ENCODE measurements at places on chromosomes 6 and 20.

GRCh38 chr20:38473367-38473795, 738 bp downstream of the RALGAPB start:
- no peak for DNase-seq

DNA sequence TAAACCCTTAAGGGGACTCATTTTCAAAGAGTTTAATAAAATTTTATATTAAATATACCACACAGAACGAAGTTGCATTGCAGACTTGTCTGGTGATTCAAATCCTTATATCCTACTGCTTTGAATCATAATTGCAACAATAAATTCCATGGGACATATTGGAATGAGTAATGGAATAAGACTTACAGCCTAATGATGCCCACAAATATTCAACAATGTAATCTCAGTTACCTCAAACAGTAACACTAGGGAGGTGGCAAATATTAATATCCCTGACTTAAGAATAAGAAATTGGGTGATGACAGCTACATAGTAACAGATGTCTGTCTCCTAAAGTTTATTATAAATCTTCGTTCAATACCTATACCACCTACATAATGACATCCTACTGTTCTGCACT, 52.6 kb downstream of the BMP5 start:
- DNase-seq: no peak

- DNase-seq: no peak
Measured at GRCh38 chr6:168589275-168589674, 148.3 kb downstream of the SMOC2 start.

DNA sequence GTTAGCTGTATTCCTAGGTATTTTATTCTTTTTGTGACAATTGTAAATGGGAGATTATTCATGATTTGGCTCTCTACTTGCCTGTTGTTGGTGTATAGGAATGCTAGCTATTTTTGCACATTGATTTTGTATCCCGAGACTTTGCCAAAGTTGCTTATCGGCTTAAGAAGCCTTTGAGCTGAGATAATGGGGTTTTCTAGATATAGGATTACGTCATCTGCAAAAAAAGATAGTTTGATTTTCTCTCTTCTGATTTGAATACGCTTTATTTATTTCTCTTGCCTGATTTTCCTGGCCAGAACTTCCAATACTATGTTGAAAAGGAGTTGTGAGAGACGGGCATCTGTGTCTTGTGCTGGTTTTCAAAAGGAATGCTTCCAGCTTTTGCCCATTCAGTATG, 163.2 kb upstream of the UST start:
- DNase-seq: no peak

DNA sequence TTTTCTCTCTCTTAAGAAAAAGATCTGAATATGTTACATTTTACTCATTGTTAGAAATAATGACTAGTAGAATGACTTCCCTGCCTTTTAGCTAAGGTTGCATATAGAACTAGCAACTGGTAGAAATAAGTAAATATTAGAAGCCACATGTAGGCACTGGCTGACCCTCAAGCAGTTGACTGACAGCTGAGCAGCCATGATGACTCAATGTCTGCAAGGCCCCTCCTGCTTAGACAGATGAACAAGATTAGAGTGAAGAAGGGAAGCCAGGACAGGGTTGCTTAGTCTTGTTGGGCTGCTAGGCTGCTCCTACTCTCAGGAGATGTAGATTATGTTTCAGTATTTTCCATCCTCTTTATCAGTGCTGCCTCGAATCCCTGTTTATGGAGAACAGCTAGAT, 6.5 kb downstream of the MEP1A start:
- DNase-seq: no peak

- no peak for DNase-seq
Measured at GRCh38 chr6:151445482-151445881, 6.4 kb downstream of the RMND1 start.

GRCh38 chr6:119758385-119758784, 408.8 kb upstream of the MAN1A1 start:
- no peak for DNase-seq

All from stimulated activated CD8-positive, alpha-beta memory T cell treated with anti-CD3 and anti-CD28 coated beads, Interleukin-4, amount 100 ng/mL, for 48 hours (primary cell).